Immature natural killer cell (primary cell): ENCODE measurements at places on chromosomes 2 and 18.

DNA sequence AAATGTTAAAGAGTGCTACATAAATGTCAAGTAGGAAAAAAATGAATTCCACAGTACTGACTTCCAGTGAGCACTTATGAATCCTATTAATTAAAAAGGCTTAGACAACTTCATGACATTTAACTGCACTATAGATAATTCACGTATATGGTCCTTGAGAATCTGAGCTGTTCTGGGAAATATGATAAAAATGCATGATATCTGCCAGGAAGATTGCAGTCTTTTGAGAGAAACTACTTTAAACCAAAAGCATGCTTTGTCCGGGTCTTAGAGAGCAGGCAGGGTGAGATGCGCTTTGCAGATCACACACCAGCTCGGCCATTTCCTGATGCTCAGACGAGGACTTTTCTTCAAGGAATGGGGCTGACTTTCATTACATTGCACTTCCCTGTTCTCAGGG is 42.6 kb downstream of the CMPK2 start:
- no peak for DNase-seq

DNA sequence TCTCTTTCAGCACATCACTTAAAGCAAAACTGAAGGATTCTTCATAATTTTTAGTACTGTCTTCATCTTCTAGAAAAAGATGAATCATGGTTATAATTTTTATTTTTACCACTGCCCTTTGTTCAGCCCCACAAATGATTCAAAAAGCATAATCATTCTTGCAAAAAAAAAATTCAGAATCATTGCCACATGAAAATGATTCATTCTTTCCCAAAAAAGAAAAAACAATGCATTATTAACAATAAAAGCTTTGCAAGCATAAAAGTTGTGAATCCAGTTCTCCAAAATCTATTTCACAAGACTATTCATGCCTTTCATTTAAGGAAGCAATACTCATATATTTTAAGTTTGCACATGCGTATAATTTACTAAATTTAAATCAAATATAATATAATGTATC is 204.8 kb downstream of the RBM43 start:
- no peak for DNase-seq

- DNase-seq = no peak
Measured at GRCh38 chr2:112795774-112796173, 11.5 kb upstream of the IL1A start.

GRCh38 chr2:75466708-75467311 is 93.9 kb downstream of the EVA1A start:
- DNase-seq = no peak

- DNase-seq = no peak
Measured at GRCh38 chr2:221268631-221269030, 303.5 kb downstream of the EPHA4 start.
